ENCODE measurements at places on chromosomes 2 and 18. TPM values are rescaled to one million over a fixed set of nuclear protein-coding genes. Genes with fewer than 3 reads are reported as not detected.

VWA3B gene
- 0.64 TPM for total RNA-seq

NYAP2 gene
- not detected for total RNA-seq

GRCh38 chr2:47917276-47917961, 11.1 kb upstream of the FBXO11 start:
- DNase-seq = no peak

- DNase-seq = no peak
These were observed 138.1 kb downstream of the SEPTIN10 start for GRCh38 chr2:109475531-109476210.

DNA sequence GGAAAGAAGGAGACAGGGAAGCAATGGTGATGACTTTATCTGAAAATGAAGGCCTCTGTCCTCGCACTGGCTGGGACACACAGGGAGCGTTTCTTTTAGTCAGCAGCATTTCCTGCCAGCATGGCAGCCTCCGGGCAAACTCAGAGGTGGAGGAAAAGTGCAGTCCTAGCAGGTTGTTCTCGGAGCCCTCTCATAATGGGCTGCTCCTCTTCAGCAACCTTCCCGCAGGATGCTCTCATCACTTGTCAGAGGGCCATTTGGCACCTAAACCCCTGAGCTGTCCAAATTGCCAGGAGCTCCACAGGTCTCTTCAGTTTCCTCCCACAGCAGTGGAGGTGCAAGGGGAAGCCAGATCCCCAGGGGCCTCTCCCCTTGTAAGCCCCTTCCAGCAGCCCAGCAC, 6.2 kb downstream of the STK39 start:
- DNase-seq = no peak

DNA sequence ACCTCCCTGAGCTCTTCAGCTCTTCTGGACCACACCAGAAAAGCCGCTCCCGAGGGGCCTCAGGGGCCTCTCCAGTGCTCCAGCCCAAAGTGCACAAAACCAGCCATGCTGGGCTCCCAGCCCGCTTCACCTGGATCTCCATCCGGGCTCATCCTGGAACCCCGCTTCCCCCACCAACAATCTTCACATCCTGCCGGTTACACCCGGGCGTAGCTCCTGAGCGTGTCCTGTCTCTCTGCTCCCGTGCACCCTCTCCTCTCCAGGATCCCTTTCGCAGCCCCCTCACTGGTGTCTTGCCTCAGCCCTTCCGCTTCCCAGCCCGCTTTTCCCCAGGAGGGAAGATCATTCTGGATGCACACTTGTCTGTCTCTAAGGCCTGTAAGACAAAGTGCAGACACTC, 123.7 kb upstream of the GLI2 start:
- no peak for DNase-seq

Measured in endodermal cell (in vitro differentiated cells).